NCI-H2171 (cell line): ENCODE measurements at places on chromosomes 1 and 21.

GRCh38 chr1:213982672-213983492, 4.9 kb upstream of the PROX1 start:
- DNase-seq = no peak

DNA sequence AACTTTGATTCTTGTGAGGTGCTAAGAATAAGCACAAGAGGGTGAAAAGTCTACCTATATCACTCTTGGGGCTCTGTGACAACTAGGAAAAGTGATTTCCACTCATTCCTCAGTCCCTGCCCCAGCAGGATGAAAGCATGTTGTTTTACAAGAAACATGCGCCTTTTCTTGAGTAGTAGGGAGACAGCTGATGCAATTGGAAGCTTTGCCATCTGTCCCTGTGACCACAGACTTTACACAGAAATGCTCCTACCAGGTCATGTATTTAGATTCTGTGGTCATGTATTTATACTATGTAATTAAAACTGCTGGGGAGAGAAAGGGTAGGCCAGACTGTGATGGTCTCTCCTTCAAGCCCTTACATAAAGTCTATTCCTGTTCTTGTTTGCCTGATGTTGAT, 445.5 kb downstream of the PTPRC start:
- no peak for DNase-seq

GRCh38 chr1:233518344-233518743, 95.6 kb upstream of the KCNK1 start:
- no peak for DNase-seq

- DNase-seq = no peak
Measured at GRCh38 chr1:160144921-160145320, 6.5 kb upstream of the ATP1A4 start.

- DNase-seq = no peak
Measured at GRCh38 chr1:66137235-66137634, 344.5 kb downstream of the PDE4B start.

DNA sequence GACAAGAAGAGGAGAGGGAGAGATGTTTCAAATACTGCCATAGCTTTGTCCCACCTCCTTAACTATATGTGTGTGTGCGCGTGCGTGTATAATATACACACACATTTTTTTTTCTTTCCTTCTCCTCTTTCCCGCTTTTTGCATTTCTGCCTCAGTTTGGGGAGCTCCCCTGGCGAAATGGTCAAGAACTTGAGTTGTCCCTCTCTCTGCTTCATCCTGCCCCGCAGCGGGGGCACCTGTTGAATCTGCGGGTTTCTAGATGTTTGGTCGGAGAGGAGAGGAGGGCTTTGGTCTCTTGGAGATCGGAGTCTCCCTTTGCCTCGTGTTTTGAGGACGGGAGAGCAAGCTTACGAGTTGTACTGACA, 504 bp downstream of the SCCPDH start:
- DNase-seq = peak; percentile 52

DNA sequence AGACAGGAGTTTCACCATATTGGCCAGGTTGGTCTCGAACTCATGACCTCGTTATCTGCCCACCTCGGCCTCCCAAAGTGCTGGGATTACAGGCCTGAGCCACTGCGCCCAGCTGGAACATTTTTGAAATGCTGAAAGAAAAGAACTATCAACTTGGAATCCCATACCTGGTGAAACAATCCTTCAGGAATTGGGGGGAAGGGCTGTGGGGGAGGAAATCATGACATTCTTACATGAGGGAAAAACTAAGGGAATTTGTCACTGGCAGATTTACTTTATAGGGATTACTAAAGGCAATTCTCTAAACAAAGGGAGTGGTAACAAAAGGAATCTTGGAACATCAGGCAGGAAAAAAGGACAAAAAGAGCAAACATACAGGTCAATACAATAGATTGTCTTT, 25.8 kb downstream of the NDUFS5 start:
- DNase-seq = no peak

DNA sequence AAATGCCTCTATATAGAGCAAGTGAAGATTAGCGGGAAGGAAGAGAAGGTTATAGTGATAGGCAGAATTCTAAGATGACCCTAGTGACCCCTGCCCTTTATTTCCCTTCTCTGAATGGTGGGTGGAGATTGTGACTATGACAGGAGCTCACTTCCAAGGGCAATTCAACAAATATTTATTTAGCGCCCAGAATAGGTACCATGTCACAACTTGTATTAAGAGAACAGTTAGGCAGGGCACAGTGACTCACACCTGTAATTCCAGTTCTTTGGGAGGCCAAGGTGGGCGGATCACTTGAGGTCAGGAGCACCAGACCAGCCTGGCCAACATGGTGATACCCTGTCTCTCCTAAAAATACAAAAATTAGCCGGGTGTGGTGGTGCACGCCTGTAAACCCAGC, 236.0 kb upstream of the POGK start:
- DNase-seq = no peak

DNA sequence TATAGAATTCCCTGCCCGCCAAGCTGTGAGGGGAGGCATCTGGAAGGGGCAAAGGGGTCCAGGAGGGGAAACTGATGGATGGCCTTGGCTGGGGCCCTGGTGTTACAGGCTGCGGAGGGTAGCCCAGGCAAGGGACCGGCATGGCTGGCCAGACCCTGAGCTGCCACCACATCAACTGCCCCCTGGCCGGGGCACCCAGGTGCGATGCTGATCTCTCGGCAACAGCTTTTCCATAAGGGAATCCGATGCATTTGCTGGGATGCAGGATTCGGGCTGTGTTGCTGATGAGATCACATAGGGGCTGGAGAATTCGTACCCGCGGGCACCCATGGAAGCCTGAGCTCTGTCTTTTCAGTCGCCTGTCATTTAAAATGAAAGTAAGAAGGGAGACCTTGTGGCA, 73.7 kb downstream of the PRDM16 start:
- no peak for DNase-seq

- no peak for DNase-seq
Measured at GRCh38 chr1:4407851-4408250, 246.6 kb upstream of the AJAP1 start.

GRCh38 chr1:12480748-12481362, 137.2 kb downstream of the DHRS3 start:
- DNase-seq = no peak

- DNase-seq = peak; percentile 13
Measured at GRCh38 chr1:10909697-10910680, 102.5 kb upstream of the TARDBP start.

GRCh38 chr1:230760360-230760827, 13.2 kb downstream of the CAPN9 start:
- peak; percentile 85 for DNase-seq

- DNase-seq = peak; percentile 76
Measured at GRCh38 chr1:204344665-204345355, 14.9 kb downstream of the PLEKHA6 start.

GRCh38 chr1:117128323-117129079, 7.0 kb upstream of the TRIM45 start:
- peak; percentile 26 for DNase-seq

- no peak for DNase-seq
Measured at GRCh38 chr1:172875892-172876291, 174.8 kb downstream of the TNFSF18 start.

DNA sequence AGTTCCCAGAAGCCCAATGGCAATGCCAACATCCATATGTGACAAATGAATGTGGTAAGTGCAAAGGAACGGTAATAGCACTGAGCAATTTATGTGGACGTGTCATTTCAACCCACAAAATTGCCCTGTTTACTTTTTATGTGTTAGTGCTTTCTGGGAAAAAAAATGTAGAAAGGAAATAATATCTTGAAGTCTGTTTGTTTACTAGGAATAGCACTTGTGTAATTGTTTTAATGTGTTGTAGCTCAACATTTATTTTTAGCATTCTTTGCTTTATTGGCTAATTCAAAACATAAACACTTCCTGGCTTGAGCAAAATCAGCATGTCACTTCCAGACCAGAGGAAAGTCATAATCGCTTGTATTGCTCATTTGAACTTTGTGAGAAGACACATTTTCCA, 224.8 kb upstream of the KCNK2 start:
- no peak for DNase-seq

GRCh38 chr1:41683681-41684500, 199.4 kb upstream of the EDN2 start:
- DNase-seq = no peak

DNA sequence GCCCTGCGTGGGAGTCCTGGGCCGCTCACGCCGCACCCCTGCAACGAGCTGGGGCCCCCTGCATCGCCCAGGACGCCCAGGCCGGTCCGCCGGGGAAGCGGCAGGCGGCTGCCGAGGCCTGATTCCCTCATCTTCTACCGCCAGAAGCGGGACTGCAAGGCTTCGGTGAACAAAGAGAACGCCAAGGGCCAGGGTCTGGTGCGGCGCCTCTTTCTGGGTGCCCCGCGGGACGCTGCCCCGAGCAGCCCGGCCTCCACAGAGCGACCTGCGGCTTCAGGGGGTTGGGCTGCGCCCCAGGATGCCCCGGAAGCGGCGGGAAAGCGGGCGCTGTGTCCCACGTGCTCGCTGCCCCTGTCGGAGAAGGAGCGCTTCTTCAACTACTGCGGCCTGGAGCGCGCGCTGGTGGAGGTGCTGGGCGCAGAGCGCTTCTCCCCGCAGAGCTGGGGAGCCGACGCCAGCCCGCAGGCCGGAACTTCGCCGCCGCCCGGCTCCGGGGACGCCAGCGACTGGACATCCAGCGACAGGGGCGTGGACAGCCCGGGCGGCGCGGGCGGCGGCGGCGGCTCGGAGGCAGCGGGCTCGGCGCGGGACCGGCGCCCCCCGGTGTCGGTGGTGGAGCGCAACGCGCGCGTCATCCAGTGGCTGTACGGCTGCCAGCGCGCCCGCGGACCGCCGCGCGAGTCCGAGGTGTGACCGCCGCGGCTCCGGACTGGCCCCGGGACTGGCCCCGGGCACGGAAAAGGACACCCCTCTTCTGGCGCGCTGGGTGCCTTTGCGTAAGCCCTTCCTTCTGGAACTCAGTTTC, 2.7 kb downstream of the FAM110D start:
- DNase-seq = no peak

DNA sequence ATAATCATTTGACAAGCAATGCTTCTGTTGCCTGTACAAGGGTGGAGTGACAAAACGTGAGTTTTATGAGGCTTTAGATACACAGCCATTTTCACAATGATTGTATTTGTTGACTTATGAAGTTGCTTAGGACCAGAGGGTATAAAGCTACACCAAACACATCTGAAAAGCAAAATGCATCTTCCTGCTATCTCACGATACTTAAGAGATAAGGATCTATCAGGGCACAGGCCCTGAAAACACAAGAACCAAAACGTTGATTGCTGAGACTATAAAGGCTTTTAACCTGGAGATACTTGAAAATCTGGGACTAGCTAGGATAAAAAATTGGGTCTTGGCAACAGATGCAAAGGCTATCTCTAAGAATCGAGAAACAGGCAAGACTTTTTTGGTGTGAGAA, 115.7 kb downstream of the SLC5A9 start:
- no peak for DNase-seq

DNA sequence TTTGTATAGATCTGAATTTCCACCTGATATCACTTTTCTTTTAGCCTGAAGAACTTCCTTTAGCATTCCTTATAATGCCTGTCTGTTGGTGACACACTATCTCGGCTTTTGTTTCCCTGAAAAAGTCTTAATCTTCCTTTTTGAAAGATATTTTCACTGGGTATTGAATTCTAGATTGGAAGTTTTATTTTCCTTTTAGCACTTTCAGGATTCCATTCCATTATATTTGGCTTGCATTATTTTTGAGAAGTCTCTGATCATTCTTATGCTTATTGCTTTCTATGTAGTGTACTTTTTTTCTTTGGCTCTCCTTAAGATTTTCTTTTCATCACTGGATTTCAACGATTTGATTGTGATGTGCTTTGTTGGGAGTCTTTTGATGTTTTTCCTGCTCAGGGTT, 510.7 kb downstream of the RWDD3 start:
- no peak for DNase-seq

- DNase-seq = no peak
Measured at GRCh38 chr1:91655912-91656449, 155.3 kb downstream of the CDC7 start.

DNA sequence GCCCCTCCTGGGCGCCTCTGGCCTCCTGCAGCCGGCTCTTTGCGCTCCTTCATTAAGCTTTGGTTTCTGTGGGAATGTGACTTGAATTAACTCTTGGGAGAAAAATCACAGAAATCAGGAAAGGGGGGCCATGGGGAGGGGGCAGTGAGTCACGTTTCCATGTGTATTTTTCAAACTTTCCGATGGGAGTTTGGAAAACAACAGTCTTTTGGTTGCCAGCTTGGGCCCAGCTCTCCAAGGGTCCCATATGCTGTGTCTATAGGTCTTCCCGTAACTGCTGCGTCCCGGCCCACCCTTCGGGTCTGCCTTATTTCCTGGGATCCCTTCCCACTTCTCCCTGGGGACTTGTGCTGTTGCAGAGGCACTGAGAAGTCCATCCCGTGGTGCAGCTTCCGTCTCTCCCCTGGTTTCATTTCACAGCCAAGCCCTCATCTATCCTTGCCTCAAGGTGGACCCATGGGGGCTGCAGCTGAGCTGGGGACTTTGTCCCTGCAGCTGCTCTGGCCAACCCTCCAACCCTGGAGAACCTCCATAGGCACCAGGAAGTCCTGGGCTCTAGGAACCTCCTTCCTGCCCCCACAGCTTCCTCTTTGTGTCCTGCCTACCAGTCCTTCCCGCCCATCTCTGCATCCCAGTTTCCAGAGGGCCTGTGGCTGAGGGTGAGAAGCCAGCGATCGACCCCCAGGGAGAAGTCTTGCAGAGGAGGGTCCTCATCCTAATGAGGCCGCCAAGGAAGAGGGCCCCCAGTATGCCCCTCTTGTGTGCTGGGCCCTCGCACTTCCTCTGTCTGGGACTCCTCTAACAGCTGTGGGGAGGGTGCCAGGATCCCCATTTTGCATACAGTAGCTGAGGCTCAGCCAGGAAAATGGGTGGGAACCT, 11.6 kb upstream of the LMNA start:
- DNase-seq = no peak

GRCh38 chr1:225757927-225758656, 19.5 kb upstream of the SRP9 start:
- no peak for DNase-seq

- no peak for DNase-seq
Measured at GRCh38 chr1:90347366-90347765, 352.5 kb downstream of the ZNF326 start.

DNA sequence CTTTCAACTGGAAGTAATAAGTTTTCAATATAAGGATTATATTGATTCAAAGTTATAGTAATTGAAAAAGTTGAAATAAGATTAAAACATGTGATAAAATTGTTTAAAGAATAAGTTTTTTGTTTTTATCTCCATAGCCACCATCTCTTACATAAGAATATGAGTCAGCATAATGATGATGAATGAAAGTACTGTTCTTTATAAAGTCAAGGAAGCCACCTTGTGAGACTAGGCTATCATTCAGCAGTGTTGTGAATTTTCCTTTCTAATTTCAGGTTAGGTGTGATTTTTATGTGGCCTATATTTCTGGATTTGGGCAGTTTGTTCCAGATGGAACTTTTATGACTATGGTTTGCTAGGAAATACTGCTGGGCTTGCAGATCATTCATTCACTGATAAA, 22.4 kb upstream of the ASB17 start:
- DNase-seq = no peak
